ENCODE measurements at places on chromosomes 13 and 19. TPM values are rescaled to one million over a fixed set of nuclear protein-coding genes. Genes with fewer than 3 reads are reported as not detected.

- DNase-seq: peak; percentile 100
These were observed at the start of gene ALKBH7 for GRCh38 chr19:6372594-6373095. ALKBH7 (plus strand) TSS chr19:6372794; CDS start chr19:6372821, 27 bp downstream.

Gene ETV2
- 1.3 TPM for total RNA-seq

GRCh38 chr19:53537121-53537520 is 824 bp upstream of the ZNF331 start:
- no peak for DNase-seq

Gene SAMD1
- 33.0 TPM for total RNA-seq

Gene PSG7
- total RNA-seq: not detected

DNA sequence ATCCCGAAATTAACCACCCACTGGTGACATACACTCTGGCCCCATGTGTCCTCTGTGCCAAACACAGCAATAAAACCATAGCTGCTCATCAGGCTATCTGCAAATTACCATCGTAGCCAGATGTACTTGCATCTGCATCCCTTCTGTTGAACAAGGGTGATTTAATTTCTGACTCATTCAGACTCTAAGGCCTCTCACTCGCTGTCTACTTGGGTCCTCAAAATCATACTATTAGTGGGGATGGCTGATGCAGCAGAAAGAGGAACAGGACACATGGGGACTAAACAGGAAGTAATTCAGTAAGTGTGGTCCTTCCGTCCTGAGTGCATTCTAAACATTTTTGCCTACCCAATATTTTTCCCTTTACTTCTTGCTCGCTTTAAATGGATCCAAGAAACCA is 2275.0 kb upstream of the PCDH20 start:
- no peak for DNase-seq

DNA sequence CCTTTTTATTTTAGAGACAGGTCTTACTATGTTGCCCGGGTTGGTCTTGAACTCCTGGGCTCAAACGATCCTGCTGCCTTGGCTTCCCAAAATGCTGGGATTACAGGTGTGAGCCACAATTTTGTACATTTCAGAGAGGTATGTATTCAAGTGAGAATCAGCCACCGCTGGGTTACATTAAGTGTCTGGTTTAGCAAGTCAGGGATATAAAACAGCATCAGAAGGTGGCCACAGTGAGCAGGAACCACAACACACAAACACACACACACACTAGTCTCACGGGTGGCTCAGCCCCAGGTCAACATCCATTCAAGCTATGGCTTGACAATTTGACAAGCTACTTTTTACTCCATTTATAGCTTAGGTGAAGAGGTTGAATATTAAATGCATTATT is 20.2 kb downstream of the KLK5 start:
- no peak for DNase-seq

DNA sequence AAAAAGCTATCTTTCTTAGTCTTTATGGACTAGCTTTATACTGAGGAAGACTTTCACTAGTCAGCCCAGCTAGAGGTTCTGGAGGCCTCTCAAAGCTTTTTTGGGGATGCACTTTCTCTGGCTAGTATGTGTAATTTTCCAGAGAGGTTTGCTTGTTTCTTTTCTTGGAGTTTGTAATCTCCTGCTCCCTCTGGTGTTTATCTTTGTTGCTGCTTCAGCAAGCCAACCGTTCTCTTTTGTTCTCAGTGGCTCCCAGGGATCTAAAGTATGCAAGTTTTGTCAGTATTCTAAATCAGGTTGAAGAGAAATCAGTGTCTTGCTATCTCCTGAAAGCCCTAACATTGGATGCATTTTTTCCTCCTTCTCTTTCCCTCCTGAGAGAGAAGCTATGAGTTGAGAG is 121.1 kb upstream of the MYO16 start:
- DNase-seq: no peak

Gene BRSK1
- 9.7 TPM for total RNA-seq

DNA sequence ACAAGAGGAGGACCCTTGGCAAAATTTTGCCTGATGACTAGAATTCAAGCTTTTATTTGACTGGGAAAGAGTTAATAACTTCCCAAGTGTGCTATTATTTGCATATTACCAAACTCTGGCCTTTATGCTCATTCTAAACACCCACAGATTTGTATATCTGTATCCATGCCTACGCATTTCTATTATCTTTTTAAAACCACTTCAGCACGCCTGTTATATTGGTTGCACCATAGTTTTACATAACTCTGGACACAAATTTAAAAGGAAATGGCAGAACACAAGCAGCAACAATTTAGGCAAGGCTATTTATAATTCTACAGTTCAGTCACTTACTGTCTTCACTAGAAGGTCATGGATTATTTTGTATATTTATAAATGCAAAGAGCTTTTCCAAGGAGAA is 3.7 kb upstream of the RASL11A start:
- DNase-seq: no peak

Gene CEACAM3
- total RNA-seq: not detected

- no peak for DNase-seq
These were observed 53.4 kb downstream of the ABCC4 start for GRCh38 chr13:95247852-95248251.

DNA sequence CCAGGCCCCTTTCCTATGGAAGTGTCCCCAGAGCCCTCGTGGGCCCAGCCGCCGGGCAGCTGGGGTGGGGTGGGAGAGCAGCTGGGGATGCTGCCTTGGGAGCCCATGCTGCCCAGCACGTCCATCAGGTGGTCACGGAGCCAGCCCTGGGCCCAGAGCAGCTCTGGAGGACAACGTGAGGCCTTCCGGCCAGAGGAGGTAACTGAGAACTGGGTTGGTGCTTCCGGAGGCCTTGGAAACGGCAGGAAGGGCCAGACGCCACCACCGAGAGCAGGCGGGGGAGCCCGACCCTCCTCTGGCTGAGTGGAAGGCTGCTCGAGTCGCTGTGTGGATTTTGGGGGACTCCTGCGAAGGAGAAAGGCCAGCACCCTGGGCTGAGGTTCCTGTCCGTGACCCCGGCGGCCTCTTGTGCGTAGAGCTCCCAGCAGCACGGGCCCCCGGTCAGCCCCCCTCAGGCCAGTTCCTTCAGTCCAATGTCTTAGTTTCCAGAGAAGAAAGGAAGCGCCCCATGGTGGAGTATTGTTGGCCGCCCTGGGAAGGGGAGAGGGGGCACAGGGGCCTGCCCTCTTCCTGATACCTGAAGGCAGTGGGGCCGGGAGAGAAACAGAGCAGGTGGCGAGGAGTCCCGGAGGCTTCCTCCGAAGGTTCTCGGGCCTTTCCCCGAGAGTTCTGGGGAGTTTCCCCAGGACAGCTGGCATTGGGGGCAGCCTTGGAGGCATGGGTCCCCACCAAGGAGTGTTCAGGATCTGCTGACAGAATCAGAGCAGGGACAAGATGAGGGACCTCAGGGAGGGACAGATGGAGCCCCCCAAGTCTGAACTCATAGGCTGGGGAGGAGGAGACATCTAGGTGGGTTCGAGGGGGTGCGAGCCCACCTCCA is 68.8 kb downstream of the MLLT1 start:
- DNase-seq: no peak

Gene CEACAM19
- 2.2 TPM for total RNA-seq

Gene OCEL1
- 19.0 TPM for total RNA-seq

Gene MBD3L2
- not detected for total RNA-seq

DNA sequence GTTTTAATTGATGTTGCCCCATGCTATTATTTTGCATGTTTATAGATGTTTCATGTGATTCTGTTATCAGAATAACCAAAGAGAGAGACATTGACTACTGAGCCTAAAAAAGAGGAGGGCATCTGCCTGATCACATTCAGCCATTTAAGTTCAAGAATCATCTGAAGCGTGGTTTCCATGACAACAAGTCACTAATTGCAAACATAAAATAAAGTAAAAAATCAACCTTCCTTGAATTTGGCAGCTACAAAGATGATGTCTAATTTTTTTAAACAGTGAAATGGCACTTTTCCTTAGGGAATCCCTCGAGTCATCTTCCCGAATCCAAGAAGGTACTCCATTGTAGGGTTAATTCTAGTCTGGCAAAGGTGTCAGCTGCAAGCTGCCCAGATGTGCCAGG is 884.2 kb downstream of the DIAPH3 start:
- no peak for DNase-seq

DNA sequence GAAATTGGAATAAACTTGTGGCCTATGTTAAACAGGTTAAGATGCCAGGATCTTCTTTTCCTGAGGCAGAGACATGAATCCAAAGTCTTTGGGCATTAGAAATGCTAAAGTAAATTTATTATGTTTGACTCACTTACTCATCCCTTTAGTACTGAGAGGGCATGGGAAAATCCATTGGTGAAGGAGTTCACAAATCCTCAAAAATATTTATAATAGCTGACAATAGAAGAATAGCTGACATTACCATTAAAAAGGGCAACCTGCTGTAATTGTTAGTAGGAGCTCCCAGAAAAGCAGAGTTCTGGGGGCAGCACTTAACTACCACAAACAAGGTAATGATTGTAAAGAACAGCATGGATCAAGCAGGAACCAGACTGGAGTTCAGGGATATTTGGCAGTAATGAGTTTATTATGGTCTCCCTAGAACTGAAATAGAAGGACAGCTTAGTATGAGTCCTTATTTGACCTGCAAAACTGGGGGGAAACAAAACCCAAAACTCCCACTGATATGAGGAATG is 285.8 kb upstream of the KLHL1 start:
- no peak for DNase-seq

DNA sequence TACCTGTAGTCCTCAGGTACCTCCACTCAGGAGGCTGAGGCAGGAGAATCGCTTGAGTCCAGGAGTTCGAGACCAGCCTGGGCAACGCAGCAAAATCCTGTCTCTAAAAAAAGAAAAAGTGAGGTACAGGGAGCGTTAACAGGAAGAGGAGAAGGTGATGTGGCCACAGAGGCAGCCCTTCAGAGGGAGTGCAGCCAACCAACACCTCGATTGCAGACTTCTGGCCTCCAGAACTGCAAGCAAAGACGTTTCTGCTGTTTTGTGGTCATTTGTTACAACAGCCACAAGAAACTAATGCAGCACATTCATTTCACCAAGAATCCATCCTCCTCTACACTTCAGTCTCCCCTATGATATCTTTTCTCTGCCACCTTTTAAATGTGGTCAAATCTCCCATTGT is 145.2 kb downstream of the USP12 start:
- DNase-seq: no peak

Gene TNFAIP8L1
- total RNA-seq: 4.4 TPM

GRCh38 chr19:49340069-49340864 is 5.1 kb downstream of the CD37 start:
- DNase-seq: no peak

Gene PROSER3
- total RNA-seq: 29.0 TPM

DNA sequence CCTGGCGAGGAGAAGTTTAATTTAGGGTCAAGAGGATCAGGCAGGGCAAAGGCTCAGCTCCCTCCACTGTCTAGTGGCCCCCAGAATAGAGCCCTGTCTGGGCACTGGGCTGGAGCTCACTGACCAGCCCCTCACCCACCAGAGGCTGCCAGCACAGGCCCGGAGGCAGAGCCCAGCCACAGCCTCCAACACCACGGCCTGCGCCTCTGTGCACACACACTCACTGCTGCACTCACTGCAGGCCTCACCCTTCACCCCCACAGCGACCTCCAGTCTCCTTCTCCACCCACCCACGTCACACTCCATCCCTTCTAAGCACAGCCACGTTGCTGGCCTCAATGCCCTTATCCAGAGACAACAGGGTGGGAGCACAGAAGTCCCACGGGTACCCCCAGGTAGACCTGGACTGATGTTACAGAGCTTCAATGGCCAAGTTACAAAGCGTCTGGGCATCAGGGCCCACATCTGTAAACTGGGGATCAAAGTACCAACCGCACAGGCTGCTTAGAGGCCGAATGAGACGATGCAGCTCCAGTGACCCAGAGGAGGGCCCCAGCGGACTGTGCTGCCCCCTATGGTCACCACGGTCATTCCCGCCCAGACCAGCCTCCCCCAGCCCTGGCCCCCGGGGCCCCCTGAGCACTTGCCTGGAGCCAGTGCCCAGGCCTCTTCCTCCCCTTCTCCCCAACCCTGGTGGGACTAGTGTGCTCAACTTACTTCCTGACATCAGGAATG is 4.5 kb upstream of the PRKD2 start:
- DNase-seq: no peak

Gene MAU2
- total RNA-seq: 24.8 TPM

DNA sequence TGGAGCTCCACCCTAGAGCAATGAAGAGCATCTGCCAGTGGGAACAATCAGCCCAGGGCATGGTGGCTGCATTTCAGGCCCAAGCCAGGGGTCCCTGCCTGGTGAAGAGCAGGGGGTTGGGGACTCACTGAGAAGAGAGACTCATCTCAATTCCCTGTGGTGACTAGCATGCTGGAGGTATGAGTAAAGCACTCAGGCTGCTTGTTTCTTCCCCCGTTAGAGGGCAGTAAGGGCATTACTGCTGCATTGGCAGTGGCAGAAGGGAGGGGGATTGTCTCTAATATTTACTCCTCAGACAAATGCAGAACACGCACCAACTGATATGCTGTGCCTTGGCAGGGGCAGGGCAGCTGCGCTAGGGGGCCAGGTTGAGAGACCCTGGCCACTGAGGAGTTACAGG is 329.1 kb downstream of the SLITRK5 start:
- DNase-seq: no peak

- DNase-seq: peak; percentile 79
These were observed 60.2 kb upstream of the TNFRSF19 start for GRCh38 chr13:23509781-23510543.

- DNase-seq: no peak
These were observed 116.4 kb downstream of the STK24 start for GRCh38 chr13:98460516-98460915.

DNA sequence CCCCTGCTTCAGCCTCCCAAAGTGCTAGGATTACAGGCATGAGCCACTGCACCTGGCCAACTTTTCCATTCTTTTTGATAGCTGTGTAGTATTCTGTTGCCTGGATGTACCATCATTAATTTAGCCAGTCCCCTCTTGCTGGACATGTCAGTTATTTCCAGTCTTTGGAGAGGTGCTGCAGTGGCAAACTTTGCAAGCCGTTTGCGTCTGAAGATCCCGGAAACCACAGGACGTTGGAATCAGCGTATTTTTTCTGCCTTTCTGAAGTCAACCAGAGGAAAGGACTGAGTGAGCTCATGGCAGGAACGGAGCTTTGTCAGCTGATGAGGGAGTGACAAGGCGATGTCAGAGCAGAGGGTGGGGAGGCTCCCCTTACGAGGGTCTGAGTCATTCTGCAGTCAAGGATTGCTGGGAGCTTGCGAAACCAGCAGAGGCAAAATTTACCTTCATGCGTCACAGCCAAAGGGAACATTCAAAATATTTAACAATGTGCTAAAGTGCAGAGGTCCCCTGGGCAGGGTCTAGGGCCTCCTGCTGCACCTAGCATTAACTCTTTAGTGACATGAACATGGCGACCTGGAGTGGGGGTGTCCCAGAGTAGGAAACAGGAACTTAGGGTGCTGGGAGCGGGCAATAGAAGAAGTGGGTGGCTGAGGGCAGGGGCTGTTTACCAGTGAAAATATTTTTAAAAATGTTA is 5.6 kb downstream of the C5AR1 start:
- DNase-seq: peak; percentile 85

Gene SCAMP4
- total RNA-seq: 71.6 TPM

DNA sequence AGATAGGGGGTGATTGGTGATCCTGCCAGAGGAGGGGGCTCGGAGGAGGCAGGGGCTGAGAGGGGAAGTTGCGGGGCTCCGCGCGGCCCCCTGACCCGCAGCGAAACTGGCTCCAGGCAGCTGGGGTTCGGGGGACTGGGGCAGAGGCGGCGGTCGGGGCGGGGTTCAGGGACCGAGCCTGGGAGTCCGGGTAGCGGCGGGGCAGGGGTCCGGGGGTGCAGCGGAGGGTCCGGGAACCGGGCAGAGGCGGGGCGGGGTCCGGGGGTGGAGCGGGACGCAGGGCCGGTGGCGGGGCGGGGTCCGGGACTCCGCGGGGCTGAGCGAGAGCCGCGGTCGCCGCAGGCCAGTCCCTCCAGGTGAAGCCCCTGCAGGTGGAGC is 1.2 kb downstream of the MADCAM1 start:
- DNase-seq: no peak

Data from HFFc6 (cell line).